Right lung (tissue), 10 donors: ENCODE measurements at places on chromosomes 16 and 17. TPM values are rescaled to one million over a fixed set of nuclear protein-coding genes. Genes with fewer than 3 reads are reported as not detected.
A peak's percentile ranks its signal among the peaks of the same experiment; 100 is the strongest.

- no peak for DNase-seq
These were observed 16.5 kb upstream of the ZC3H18 start for GRCh38 chr16:88553739-88554138.

GRCh38 chr17:64385187-64386083, 5.2 kb downstream of the PECAM1 start:
- no peak for DNase-seq

DNA sequence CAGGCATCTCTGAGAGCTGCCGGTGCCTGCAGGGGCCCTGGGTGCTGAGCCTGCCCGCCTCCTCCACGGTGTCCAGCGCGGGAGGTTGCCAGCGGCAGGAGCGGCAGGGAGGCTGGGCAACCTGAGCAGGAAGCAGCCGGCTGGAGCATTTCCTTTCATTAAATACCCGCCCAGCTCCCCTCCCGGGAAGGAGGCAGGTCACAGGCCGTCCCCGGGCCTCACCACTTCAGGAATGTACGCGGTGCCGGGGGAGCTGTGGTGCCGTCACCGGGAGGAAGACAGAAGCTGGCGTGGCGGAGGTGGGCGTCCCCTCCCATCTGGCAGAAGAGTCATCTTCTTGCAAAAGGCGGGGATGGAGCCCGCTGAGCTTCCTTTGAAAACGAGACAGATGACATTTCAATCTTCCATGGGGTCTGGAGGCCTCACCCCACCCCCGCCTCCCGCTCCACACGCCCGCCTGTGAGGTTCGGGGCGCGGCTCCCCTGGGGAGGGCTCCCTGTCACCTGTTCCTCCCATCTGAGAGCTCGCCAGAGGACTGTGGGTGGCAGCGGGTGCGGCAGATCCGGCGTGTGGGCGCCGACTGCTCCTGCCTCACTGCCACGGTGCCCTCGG, 16.0 kb downstream of the SOX8 start:
- no peak for DNase-seq

GRCh38 chr16:15601212-15601879, 41.6 kb downstream of the MARF1 start:
- DNase-seq: no peak

GRCh38 chr16:23952128-23952970, 116.6 kb downstream of the PRKCB start:
- no peak for DNase-seq

GJD3 gene
- not detected for polyA plus RNA-seq

DNA sequence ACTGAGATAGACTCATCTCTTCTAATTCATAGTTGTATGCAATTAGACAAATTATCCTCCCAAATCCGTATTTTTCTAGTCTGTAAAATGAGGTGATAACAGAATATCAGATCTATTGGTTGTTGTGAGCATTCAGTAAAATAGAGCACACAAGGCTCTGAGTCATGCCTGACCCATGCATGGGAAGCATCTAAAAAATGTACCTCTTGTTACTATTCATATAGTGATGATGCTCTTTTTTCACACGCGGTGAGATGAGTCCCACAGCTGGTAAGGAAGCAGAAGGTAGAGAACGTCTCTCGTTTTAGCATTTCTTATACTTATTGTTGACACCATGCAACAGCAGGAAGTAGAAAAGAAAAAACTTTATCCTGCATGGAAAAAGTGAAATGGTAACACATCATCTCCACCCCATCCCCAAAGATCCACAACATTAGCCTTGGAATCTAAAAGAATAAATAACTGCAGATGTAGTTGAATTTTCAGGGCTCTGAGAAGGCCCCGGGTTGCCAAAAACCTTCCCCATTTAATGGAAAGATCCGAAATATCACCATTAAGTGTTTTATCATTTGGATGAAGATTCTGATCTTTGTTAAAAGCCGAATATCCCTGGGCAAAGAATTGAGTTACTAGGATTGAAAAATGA, 215.6 kb downstream of the TMEM114 start:
- no peak for DNase-seq

GRCh38 chr16:50690177-50690576, 3.2 kb upstream of the NOD2 start:
- no peak for DNase-seq

DNA sequence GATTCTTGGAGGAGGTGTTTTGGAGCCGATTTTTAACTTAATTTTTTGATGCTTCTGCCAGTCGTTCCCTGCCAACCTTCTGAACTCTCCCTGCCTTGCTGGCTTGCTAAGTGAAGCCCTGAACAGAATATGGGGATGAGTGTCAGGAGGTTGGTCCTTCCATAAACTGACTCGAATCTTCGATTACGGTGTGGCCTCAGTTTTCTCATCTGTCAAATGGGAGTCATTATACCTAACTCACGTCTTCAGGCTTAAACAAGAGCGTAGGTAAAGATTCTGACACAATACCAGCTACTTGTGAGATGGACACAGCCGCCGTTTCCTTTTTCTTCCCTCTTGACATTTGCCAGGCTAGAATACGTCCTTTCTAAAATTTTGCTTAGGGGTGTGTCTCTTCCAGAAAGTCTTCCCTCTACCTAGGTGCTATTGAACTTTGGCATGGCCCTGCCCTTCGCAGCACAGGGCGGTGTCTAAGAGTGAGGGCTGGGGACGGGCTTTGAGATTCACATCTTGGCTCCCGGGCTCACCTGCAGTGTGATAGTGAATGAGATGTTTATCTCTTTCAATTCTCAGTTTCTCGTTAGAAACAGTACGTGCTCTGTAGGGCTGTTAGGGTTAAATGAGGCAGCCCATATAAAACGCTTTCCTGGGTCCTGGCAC, 190.6 kb upstream of the SDK2 start:
- DNase-seq: no peak

HBA2 gene
- polyA plus RNA-seq: 4,244 TPM

DNA sequence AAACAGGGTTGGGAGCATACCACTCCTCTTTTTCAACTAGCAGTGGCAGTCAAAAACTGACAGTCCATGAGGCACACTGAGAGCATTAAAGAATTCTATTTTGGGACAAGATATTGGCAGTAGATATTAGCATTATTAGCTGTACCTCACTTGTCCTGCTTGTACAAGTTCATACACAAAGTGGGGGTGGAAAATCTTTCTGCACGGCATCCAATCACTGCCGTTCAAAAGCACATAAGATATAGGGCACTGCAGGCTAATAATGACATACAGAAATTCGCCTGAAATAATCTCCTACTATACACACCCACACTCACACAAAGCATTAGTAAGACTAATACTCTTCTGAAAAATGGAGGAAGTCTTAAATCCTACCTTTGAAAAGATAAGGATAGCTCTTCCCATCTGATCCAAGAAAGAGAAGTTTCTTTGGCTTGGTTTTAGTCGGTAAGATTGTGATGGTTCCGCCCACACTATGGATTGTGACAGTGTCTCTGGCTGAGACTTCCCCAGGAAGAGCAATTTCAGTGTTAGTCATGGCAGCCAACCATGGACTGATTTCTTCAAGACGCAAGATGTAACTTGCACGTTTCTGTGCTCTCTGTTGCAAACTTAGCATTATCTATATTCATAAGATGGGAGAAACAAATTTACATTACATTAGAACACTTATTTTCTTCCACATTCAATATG, 40.6 kb upstream of the ARL6IP1 start:
- no peak for DNase-seq

DNA sequence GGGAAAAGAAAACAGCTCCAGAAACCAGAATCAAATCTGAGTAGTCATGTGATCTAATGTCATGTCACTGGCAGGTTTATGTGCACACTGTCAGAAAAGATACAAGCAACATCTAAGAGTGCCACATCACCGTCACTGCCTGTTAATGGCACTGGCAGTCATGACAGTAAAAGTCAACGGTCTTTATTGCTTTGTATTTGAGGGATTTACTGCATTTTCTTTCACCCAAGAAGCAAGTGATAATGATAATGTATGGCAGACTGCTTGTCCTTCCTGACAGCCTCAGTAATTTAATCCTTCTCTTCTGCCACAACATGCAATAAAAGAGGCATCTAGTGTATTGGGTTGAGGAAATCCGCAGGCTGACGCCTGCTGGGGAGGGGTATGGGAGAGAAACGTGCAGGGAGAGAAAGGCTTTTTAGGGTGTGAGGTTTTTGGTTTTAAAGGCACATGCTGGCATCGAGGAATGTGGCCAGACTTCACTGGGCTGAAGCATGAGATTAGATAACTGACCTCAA, 92.4 kb downstream of the RPGRIP1L start:
- no peak for DNase-seq

DNA sequence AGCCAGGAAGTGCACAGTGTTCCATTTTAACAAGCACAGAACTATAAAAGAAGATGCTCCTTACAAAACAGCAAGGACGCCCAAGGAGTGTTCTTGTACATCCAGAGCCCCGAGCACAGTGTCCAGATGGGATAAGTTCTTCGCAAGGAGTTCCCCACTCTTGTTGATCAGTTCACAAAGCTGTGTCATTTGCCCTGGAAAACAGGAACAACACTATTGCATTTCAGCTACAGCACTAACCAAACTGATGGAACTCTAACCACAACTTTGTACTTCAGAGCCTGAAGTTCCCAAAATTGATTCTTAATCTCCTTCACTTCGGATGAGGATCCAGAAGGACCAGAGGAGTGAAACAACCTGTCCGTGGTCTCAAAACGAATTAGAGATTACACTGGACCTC, 5.1 kb downstream of the COPS3 start:
- no peak for DNase-seq

DNA sequence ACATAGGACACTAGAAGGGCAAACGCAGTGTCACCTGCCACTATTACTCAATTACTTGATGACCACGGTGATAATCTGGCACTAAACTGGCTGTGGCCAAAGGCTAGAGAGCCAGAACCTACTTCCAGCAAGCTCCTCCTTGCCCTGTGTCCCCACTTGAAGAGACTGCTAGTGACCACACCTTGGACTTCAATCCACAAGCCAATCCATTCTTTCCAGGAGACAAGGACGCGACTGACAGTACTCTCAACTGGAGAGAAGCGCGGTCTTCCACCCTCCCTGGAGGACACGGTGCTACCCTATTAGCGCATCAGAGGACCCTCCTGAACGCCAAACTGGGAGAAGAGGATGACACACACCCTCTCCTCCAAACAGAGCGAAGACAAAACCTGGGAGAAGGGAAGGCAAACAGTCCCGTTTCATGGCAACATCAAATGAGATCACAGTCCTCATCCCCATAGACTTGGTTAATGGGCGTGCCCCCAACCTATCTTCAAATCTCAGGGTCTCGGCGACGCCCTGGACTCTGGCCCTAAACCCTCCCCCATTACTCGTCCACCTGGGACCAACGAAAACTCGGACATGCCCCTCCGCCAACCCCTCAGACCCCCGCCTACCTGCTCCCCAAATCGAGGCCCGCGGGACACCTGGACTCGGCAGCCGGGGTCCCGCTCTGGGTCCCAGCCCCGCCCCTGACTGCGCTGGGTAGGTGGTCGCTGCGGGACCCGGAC, 508 bp downstream of the FLCN start:
- DNase-seq: peak; percentile 13

GRCh38 chr16:86298758-86299134, 211.6 kb upstream of the FOXF1 start:
- DNase-seq: no peak

- no peak for DNase-seq
These were observed 878 bp upstream of the DNAJA2 start for GRCh38 chr16:46974352-46974751.

- no peak for DNase-seq
These were observed 121.2 kb upstream of the RCVRN start for GRCh38 chr17:10025976-10026901.

DNA sequence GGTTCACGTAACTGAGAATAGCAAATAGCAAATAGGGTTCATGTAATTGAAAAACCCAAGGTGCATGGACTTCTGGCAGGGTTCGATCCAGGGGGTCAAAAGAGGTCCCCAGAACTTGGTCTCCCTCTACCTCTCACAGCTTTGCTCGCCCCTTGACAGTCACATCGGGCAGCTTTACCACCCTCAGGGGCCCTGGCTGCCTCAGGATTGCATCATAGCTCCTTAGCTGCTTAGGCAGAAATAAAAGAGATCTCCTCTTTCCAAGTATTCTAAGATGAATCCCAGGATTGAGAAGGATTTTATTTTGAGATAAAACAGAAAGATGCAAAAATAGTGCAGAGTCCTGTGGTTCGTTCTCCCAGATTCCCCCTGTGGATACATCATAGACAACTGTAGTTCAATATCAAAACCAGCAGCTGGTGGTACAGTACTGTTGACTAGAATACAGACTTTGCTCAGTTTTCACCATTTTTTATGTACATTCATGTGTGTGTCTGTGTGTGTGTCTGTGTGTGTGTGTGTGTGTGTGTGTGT, 12.8 kb downstream of the ADGRG3 start:
- DNase-seq: no peak

CRYBA1 gene
- polyA plus RNA-seq: not detected

GRCh38 chr17:34990921-34991365, 10.6 kb downstream of the LIG3 start:
- DNase-seq: no peak

EFNB3 gene
- polyA plus RNA-seq: 37.8 TPM

GRCh38 chr16:21301168-21301894, 23.2 kb upstream of the CRYM start:
- peak; percentile 32 for DNase-seq

CTRB1 gene
- 0.09 TPM for polyA plus RNA-seq

DNA sequence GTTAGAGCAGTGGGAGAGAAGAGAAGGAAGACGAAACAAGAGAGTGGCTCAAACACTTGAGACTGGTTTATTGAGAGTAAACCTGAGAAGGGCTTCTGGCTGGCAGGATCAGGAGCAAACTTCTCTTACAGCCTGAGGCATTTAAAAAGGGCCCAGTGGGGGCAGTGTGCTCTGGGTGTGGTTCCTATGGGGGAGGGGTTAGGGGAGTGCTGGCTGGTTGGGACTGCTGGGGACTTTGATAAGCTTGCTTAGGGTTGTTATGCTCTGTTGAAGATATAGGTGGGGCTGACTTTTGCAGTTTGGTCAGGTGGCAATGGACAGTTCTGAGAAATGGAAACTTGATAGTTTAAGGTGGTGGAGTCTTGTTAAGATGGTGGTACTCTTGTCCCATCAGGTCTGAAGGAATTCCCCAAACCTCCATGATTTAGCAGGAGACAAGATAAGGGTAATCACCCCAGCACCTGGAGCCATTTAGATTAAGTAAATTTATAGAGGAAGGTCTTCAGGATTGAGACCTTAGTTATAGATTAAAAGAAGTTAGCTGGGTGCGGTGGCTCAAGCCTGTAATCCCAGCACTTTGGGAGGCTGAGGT, 79.3 kb downstream of the EMP2 start:
- DNase-seq: no peak

DNA sequence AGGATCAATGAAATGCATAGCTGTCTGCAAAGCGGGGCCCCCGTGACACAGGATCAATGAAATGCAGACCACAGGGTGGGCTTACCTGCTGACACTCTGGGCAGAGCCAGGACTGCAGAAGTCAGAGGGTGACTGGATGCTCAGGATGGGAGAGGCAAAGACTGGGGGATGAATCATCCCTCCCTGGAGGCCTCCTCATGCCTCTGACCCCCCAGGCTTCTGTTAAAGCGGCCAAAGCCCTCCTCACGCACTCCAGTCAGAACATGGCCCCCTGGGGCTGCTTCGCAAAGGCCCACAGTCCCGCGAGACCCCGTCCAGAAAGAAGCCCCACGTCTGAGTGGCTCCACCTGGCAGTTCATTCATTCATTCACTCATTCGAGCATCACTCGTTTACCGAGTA, 38.4 kb upstream of the FOXF1 start:
- no peak for DNase-seq

CARD14 gene
- polyA plus RNA-seq: 2.3 TPM
